ENCODE measurements at places on chromosomes 5 and 9. TPM values are rescaled to one million over a fixed set of nuclear protein-coding genes. Genes with fewer than 3 reads are reported as not detected.

TXNDC8 gene
- not detected for total RNA-seq

ZDHHC11 gene
- 0.25 TPM for total RNA-seq

FOXD4L6 gene
- total RNA-seq, result not detected

TLN1 gene
- total RNA-seq, result 299 TPM

LRRC26 gene
- total RNA-seq, result 0.16 TPM

GABRA1 gene
- not detected for total RNA-seq

KCNV2 gene
- not detected for total RNA-seq

DNAI1 gene
- total RNA-seq, result 0.25 TPM

GMCL2 gene
- not detected for total RNA-seq

PRDM9 gene
- not detected for total RNA-seq

MARCOL gene
- total RNA-seq, result not detected

YIPF5 gene
- total RNA-seq, result 57.2 TPM

ZNF483 gene
- 2.3 TPM for total RNA-seq

STPG3 gene
- total RNA-seq, result not detected

GCNT1 gene
- 11.8 TPM for total RNA-seq

PPP3R2 gene
- not detected for total RNA-seq

BARHL1 gene
- not detected for total RNA-seq

CTNND2 gene
- total RNA-seq, result under 0.01 TPM

KIF3A gene
- total RNA-seq, result 2.9 TPM

RETREG1 gene
- 6.0 TPM for total RNA-seq

COL27A1 gene
- total RNA-seq, result 6.8 TPM

DEPDC1B gene
- total RNA-seq, result 35.4 TPM

PCDHA9 gene
- under 0.01 TPM for total RNA-seq

CHSY3 gene
- total RNA-seq, result 3.9 TPM

FCN2 gene
- total RNA-seq, result not detected

LVRN gene
- total RNA-seq, result 0.49 TPM

NUDT2 gene
- 30.6 TPM for total RNA-seq

BTNL9 gene
- not detected for total RNA-seq

GABRA6 gene
- total RNA-seq, result not detected

SARDH gene
- 0.49 TPM for total RNA-seq

POLR3G gene
- 5.6 TPM for total RNA-seq

NXNL2 gene
- 11.8 TPM for total RNA-seq

GABRB2 gene
- total RNA-seq, result 0.13 TPM

CTSV gene
- 3.7 TPM for total RNA-seq

IARS1 gene
- 144 TPM for total RNA-seq
